ENCODE measurements at places on chromosomes 4 and X.

- DNase-seq: peak; percentile 44
Measured at GRCh38 chr4:13920901-13921300, 293.4 kb upstream of the BOD1L1 start.

DNA sequence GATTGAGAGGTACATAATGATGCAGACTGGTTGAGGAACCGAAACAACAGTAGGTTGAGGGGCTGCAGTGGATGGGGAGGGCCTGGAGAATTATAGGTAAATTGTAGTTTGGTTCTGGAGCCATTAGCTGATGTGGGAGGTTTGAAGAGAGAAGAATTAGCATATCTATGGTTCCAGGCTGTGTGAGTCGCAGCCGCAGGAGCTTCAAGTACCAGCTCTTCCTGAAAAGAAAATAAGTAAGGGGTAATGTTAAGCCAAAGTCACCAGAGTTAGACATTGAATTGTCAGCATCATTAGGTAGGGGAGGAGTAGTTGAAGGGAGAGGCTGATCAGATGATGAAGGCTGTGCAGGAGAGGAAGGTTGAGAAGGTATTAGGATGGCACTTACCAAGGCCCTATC is 29.5 kb downstream of the PF4 start:
- no peak for DNase-seq

DNA sequence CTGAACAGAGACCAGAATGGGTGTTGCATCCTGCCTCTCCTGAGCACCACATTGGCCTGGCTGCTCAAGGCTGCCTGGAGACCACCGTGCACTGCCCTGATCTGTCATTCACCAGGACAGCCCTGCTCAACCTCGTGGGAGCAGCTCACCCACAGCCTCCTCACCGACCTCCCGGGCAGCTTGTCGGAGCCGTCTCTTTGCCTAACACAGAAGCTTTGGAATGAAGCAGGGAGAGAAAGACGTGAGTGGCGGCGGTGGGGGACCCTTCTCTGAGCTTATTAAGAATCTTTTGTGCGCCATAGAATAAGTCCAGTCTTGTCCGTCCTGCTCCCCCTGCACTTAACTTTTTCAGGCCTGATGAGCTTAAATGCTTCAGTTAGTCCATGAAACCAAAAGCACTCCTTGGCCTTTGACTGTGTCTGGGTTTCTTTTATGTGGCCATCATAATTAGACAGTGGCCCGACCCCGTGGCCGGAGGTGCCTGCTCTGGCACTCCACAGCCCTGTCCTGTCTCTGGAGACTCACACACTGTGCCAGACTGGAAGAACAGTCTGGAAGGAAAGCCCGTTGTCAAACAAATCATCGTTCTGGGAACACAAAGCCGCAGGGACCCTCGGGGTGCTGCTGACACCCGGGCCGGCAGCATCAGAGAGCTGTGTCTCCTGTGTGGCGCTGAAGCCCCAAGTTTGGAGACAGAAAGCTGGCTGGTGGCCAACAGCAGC is 192.8 kb downstream of the BCOR start:
- no peak for DNase-seq

- DNase-seq: no peak
Measured at GRCh38 chr4:185265942-185266341, 56.5 kb downstream of the SNX25 start.

DNA sequence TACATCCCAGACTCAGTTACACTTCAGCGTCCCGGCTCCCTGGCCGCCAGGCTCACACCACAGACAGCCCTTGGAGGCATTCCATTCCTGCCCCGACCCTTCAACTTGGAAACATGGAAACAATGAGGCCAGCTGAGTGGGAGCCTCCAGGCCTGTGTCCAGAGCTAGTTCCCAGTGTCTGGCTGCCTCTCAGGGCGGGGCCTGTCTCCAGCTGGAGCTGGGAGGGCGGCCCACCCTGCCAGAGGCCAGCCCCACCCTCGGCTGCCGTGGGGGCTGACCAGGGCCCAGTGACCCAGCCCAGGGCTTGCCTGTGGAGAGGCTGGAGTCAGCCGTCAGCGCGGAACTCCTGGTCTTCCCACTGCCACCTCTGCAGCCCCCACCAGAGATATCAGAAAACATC is 37.4 kb upstream of the SPON2 start:
- peak; percentile 88 for DNase-seq

- no peak for DNase-seq
Measured at GRCh38 chrX:136879001-136879687, 1.4 kb downstream of the RBMX start.

GRCh38 chrX:117910216-117910615 is 206.4 kb downstream of the KLHL13 start:
- no peak for DNase-seq

GRCh38 chr4:177242651-177243286 is 66.9 kb upstream of the NEIL3 start:
- DNase-seq: no peak

GRCh38 chr4:122584519-122584918 is 36.3 kb downstream of the IL21 start:
- DNase-seq: no peak

DNA sequence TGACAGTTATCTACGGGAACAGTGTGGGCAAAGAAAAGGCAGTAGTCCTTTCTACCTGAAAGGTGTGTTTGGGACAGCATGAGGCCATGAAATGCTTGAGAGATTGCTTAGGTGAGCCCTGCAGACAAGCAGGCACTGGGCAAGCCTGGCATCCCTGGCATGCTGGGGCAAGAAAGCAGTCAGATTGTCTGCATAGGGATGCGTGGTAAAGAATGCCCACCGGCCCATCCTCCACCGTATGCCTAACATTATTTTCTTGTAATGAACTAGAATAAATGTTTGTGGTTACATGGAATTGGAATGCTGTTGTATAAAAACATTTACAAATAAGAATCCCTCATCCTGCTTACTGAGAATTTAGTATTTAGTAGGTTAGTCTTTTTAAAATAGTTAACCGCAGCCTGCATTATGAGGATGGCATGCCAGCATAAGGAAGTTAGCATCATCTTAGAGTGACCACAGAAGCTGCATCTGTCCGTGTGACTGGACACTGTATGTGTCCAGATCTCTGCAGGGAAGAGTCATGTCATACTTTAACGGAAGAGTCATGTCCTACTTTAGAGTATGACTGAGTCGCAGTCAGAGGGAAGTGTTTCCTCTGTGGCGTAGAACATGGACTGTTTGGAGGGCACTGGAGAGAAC is 18.9 kb downstream of the ZBTB49 start:
- DNase-seq: no peak

GRCh38 chrX:103538728-103539127 is 19.4 kb upstream of the RAB40A start:
- DNase-seq: no peak

DNA sequence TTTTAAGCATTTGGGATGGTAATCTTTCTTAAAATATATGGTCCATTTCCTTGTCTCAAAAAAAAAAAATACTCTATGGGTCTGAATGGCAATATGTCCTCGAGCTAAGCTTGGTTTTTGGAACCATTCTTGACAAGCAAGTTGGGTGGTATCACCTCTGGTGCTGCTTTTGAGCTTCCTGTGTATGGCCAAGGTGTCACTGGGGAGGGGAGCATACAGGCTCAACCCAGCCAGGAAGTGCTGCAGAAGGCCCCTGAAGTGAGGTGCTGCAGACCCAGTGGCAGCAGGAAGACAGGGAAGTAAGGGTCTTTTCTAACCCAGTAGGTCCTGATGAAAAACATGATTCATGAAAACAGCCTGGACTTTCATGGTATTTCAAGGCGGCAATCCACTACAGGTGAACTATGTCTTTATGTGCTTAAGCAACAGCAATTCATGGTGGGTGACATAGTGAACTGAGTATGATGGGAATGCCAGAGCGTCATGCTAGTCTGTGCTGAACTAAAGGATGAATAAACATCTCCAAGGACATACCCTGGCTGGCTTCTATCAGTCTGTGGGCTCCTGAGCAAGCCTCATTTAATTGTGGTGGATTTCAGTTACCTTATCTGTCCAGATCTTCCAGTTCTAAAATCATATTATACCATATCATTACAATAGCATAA is 15.1 kb downstream of the TRAPPC2 start:
- no peak for DNase-seq

DNA sequence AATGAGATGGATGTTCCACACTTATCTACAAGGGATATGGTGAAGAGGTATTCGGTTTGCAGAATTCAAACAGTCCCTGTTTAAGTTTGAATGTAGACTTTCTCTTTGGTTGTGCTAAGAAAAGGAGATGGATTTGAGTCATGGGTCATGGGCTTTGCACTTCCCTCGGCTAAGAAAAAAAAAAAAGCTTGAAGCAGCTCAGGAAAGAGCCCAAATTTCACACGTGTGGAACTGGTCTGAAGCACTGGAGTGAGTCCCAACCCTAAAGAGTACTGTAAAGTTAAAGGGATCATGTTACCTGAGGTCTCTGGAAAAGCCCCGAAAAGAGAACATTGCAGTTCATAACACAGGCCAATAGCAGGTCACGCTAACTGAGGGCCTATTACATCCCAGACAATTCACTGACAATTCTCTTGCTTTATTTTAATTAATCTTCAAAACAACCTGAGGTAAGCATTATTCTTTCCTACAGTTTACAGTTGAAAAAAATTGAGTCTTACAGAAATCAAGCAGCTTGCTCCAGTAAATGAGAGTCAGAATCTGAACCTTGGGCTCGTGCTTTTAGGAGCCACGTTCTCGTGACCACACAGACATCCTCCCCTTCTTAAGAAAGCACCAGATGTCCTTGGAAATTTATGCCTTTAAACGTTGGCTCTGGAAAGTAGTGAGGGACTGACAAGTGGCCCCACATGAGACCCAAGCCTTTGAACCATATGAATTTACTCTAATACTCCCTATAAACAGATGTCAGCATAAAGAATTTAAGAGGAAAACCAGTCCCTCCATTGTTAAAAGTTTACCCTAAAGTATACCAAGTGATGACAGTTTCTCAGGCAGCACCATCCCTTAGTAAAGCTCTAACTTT is 89.3 kb downstream of the MAD2L1 start:
- DNase-seq: peak; percentile 31

- peak; percentile 44 for DNase-seq
Measured at GRCh38 chr4:159150821-159151390, 48.0 kb downstream of the RAPGEF2 start.

- peak; percentile 41 for DNase-seq
Measured at GRCh38 chr4:18954538-18954937, 933.0 kb upstream of the LCORL start.

GRCh38 chr4:88533937-88534750 is 10.6 kb upstream of the PYURF start:
- DNase-seq: no peak

DNA sequence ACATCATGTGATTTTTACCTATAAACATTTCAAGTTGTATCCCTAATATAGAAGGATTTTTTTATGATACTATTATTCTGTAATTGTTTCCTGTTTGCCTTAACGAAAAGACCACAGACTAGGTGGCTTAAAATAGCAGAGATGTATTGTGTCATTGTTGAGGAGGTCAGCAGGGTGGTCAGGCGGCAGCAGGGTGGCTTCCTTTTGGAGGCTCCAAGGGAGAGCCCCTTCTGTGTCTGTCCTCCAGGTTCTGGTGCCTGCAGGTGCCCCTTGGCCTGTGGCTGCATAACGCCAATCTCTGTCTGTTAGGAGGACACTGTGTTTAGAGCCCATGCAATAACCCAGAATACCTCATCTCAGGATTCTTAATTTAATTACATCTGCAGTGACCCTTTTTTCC is 118.1 kb downstream of the TBL1X start:
- DNase-seq: no peak

- DNase-seq: no peak
Measured at GRCh38 chr4:140704964-140705363, 51.2 kb downstream of the TBC1D9 start.

DNA sequence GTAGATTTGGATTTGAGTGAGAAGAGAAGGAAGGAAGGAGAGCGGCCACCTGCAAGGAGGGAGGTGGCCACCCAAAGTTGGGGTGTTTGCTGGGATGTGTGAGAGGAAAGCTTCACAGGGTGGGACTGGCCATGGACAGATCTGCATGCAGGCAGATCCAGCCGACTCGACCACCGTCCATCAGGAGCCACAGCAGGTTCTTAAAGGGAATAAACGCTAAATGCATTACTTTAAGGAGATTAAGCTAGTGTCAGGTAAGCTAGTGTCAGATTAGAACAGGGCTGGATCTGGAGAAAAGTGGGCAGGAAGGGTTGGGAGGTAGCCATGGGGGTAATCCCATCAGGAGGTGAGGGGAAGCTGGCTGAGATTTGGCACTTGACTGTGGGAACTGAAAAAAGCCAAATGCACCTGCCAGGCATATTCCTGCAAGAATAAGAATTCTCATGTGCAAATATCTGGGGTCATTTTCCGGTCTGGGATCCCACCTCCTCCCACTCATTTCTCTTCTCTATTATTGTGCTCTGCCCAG is 79.6 kb downstream of the MGST2 start:
- DNase-seq: no peak

DNA sequence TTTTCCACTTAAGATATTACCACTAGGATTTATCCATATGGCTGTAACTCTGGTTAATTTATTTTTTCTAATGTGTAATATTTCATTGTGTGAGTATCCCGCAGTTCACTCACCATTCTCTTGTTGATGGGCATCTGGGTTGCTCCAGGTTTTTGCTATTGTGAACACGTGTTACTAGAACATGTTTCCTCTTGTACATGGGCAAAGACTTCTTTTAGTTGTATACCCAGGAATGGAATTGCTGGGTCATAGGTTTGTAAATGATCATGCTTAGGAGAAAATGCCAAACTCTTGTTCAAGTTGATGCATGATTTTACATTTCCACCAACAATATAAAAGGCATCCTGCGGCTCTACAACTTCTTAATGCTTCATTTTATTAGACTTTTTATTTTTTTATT is 26.8 kb downstream of the SYNPO2 start:
- no peak for DNase-seq

DNA sequence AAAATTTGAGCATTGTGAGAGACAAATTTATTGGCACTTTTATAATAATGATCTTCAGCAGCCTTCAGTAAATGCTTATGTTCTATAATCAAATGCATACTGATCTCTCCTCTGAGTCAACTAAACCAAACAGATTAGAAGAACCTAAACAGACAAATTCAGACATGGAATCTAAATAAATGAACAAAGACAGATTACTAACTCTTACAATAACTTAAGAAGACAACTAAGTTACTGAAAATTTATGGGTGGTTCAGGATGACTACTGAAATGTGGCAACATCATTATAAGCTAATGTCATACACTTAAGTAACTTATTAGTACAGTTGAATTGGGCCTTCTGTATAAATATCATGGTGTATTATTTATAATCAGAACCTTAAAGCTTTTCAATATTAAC is 127.3 kb downstream of the NEK1 start:
- no peak for DNase-seq

DNA sequence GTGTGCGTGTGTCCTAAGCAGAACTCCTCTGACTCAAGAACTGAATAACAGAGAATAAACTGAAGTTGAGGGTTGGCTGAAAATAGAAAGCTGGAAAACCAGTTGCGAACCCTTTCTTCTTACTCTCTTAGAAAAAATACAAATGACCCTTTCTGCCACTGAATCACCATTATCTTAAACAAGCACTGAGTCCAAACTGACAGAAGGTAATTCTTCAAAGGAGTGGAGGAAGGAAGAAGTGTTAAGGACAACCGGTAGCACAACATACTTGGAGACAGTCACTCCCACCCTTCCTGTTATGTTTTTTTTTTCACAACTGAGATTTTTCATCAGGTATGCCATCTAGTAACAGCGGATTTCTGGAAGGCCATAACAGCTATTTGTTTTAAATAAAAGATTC is 38.1 kb downstream of the HELQ start:
- no peak for DNase-seq

GRCh38 chrX:53227224-53227765 is 2.3 kb upstream of the KDM5C start:
- no peak for DNase-seq
